ENCODE measurements at places on chromosomes 5 and 9.

DNA sequence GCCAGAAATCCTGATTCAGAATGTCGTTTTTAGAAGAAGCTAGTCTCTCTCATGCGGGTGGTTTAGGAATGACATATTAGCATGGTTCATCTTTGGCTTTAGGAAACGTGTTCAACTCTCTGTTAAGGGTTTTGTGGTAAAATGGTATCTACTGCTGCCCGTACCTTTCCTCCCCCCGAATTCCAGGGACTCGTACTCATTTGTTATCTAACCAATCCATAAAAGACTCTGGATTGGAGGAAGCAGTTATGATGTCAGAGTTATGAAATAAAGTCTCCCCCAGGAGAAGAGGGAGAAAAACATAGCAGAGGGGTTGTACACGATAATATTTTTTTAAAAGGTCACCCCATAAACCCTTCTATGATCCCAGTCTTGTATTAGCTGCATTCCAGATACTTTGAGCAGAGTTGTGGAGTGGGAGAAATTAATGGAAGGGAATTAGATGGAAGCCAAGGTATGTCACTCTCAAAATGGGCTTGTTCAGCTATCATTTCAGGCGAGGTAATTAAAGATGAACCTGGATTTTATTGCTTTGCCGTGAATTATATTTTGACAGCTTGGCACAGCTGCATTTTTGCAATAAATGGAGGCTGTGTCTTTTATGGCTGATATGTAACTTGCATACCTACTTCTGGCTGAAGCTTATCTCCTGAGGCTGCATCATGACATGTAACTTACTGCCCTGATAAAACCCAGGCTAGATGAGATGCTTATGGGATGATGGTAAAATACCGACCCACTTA is 31.3 kb downstream of the RAI14 start:
- no peak for DNase-seq

GRCh38 chr5:104355350-104355749 is 792.8 kb upstream of the NUDT12 start:
- no peak for DNase-seq

GRCh38 chr9:26773056-26773455 is 119.5 kb downstream of the CAAP1 start:
- DNase-seq = no peak

GRCh38 chr5:109250533-109251329 is 159.0 kb downstream of the PJA2 start:
- DNase-seq = no peak

DNA sequence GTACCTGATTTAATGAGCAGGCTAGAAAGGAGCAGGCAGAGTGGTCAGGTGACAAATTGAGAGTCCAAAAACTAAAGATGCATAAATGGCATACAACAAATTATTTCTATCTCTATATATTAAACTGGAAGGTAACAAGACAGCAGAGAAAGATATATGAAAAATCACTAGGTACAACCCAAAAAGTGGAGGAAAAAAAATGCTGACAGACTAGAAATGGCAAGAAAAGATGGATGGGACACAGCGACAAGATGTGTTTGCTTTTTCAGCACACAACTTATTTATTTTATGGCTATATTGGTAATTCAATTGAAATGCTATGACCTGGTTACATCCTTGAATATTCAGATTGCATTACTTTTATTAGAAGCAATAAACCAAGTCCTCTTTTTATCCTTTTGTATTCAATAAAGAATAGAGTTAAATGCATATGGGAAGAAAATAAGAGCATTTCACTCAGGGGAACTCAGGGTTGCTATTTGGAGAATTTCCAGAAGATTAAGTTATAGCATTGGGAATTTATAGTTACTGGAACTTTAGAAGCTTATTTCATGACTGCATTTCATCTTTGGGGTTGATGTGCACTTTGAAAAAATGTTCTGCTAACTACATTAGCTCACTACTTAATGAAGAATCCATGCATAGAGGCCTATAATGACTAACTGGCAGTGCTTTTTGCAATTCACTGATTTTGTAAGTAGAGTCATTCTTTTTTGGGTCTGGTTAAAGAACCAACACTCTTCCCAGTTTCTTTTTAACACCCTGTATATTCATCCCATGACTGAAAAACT is 566.6 kb upstream of the TUSC1 start:
- no peak for DNase-seq

DNA sequence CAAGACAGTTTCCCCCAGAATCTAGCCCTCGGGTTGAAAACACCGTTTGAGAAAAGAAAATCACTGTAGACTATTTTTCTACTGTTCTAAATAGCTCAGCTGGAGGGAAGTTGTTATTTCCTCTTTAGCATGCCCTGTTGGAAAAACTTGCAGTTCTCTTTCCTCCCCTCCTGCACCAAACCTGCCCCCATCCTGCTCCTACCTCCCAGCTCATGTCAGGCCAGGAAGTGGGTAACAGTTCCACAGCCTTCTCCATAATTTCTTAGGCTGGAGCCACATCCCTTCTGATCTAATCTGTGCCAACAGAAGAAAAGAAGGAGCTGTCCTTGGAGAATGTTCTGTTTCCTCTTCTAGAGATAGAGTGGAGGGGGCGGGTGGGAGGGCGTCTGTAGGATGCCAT is 437.7 kb downstream of the SPOCK1 start:
- no peak for DNase-seq

DNA sequence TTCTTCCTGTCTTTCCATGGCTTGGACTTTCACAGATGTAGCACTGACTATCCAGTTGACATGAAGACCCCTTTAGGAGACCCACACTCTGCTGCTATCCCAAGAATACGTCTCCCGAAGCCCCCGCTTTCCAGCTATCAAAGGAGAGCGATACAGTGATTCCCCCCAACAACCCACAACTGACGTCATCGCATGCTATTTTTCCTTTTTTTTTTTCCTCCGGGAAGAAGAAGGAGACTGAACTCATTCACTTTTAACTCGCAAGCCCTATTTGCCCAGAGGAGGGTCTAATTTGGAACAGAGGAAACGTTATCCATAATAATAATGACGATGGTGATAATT is 2.1 kb downstream of the PAPPA start:
- DNase-seq = no peak

- DNase-seq = no peak
These were observed 280.5 kb downstream of the TUSC1 start for GRCh38 chr9:25397746-25398145.

DNA sequence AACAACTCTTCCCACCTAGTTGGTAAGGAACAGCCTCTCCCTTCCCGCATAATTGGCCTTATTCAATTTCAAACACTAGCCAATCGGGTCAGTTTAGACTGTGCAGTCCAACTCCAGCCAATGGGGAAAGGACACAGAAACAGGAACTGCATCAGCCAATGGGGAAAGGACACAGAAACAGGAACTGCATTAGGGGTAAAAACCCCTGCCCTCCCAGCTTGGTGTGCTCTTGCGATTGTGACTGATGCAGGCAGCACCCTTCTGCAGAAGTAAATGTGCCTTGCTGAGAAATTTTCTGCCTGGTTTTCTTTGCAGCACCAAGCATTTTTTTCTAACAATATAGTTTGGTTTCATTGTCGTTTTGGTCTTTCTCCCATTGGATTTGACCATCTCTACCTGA is 8.5 kb upstream of the GLT6D1 start:
- no peak for DNase-seq

- peak; percentile 7 for DNase-seq
These were observed 54.4 kb upstream of the FCN1 start for GRCh38 chr9:134972140-134972539.

GRCh38 chr5:116478491-116478890 is 96.1 kb downstream of the SEMA6A start:
- no peak for DNase-seq

DNA sequence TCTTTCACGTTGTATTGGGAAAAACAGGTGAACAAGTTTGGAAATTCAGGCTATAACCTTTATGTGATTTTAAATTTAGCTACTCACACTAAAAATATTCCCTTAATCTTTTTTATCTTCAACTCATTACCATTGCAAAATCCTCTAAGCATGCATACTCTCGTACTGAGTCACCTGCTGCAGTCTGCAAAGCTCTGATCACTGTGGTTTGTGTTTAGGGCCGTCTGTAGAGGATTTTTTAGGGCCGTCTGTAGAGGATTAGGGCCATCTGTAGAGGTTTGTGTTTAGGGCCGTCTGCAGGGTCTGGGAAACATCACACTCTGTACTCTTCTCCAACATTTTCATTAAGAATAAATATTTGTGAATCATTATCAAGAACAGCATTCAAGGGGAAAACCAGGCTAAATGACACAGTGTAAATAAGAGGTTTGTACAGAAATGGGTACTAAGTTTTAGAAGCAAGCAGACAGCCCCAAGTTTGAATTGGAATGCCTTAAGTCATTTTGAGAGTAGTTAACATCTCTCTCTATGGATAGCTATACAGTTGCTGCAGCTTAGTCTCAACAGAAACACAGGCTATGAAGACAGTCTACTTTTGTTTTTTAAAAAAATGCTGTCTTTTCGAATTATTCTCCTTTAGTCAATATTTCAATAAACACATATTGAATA is 155.0 kb upstream of the TSLP start:
- no peak for DNase-seq

GRCh38 chr9:32427111-32427873 is 42.8 kb downstream of the ACO1 start:
- DNase-seq = no peak

DNA sequence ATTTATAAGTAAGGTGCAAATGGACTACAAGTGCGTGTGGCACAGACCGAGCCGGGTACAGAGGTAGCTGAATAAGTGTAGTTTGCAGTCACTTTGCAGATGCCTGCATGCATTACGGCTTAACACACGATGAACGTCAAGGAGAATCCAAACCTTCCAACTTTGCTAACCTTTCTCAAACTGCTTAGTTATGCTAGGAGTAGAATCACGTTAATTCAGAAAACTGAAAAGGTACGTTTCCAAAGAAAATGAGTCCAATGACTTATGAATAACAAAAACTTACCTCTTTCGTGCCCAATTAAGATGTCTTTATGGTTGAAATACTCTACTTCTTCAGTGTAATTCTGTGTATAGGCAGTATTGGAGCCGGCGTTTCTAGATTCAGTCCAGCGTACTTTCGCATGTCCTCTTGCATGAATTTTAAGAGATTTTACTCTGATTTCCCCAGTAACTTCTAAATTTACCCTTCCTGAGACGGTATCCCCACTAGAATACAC is 539 bp downstream of the ARRDC3 start:
- peak; percentile 45 for DNase-seq

- peak; percentile 84 for DNase-seq
These were observed 457 bp downstream of the UGCG start for GRCh38 chr9:111896942-111897600.

- DNase-seq = no peak
These were observed 90.5 kb upstream of the DNAH5 start for GRCh38 chr5:14034963-14035362.

DNA sequence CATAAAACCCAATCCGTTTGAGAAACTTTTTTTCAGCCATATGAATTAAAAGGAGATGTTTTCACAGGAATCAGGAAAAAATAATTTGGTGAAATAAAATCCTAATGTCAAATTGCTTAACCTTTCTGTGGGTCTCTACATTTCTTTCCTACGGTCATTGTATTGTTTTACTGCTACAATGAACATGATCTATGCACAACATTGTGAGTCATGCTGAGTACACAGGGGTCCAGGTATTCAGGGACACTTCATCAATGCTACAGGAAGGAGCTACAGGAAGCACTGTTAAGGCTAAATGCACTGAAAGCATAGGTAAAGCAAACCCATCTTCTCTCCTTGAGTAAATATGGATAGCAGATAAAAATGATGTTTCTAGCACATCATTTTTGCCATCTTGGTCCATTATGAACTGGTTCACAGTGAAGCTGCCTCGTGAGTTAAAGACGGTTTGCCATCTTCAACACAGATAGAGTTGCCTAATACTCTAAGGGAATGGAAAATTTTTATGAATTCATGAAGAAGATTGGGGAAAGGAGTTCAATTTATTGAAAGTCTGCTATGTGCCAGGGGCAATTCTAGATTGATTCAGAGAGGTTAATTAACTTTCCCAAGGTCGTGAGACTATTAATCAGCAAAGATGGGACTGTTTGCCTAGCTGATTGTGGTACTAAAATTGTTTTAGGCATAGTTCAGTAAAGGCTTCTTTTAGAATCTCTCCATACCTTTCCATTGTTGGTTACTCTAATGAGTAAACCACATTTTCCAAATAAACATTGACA is 85.5 kb downstream of the DIRAS2 start:
- no peak for DNase-seq

DNA sequence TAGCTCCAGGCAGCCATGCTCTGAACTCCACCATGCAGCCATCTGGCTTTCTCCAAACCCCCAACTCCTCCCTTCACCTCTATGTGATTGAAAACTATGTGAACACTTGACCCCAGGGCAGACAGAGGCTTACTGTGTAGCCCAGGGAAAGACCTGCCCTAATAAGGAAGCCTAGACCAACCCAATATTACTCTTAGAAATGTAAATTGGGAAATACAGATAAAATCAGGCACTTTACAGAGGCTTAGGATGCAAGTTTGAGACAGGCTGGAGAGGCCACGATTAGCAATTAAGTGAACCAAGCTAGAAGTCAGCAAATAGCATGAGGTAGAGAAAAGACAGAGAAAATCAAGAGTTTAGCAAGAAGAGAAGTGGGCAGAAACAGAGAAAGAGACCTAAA is 141.7 kb upstream of the ABCA1 start:
- DNase-seq = no peak

DNA sequence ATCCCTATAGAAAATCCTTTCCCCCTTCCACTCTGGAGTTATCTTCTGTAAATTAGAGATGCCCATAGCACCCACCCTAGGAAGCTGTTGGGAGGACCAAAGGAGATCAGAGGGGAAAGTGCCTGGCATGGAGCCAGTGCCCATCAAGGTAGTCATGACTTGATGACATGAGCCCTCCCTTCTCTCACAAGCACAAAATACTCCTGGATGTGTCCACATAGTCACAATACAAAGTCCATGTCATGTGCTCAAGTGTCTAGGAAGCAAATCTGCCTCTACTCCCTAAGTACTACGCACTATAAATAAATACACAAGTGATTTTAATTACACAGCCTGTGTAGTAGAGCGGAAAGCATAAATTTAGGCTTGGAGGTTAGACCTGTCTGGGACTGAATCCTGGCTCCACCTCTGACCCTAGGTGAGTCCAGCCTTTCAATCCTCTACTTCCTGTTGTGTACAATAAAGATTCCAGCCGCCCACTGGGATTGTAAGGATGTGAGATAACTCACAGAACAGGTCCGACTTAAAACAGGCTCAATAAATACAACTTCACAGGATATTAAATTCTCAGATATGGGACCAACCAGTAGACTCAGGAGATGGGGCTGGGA is 30.6 kb downstream of the TTC39B start:
- no peak for DNase-seq

- DNase-seq = no peak
These were observed 4.9 kb downstream of the SUSD1 start for GRCh38 chr9:112170235-112170634.

GRCh38 chr5:15757103-15757502 is 257.1 kb downstream of the FBXL7 start:
- DNase-seq = no peak

DNA sequence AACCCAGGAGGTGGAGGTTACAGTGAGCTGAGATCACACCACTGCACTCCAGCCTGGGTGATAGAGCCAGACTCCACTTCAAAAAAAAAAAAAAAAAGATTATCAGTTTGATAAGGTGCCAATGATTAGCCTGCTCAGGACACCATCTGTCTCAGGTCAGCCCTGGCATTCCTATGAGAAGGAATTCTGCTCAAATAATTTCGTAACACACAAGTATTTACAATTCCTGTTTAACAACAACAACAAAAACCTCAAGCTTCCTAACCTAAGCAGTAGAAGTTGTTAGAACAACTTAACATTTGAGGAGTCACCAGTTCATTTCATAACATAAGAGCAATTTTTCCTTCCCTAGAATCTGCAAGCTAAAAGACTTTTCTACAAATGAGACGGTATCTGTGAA is 85.0 kb downstream of the LHFPL2 start:
- no peak for DNase-seq
